BE2C (cell line): ENCODE measurements at places on chromosomes 13 and 19.

GRCh38 chr19:38663156-38663651, 15.8 kb downstream of the ACTN4 start:
- DNase-seq, result no peak

DNA sequence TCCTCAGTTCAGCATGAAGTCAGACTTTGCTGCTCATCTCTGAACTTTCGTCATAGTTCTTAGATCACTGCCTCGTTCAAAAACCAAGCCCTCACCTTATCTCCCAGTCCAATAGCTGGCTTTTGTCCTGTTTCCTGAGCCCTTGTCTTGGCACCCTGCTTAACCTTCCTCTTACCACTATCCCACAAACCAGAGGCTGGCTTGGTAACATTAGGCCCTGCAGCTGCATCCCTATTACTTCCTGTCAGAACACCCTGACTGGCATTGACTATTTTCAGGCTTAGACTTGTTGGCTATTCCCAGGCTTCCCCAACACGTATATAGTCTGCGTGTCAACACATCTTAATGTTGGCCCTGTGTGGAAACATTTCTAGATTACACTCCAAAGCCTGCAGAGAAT, 172.4 kb downstream of the VWA8 start:
- no peak for DNase-seq

DNA sequence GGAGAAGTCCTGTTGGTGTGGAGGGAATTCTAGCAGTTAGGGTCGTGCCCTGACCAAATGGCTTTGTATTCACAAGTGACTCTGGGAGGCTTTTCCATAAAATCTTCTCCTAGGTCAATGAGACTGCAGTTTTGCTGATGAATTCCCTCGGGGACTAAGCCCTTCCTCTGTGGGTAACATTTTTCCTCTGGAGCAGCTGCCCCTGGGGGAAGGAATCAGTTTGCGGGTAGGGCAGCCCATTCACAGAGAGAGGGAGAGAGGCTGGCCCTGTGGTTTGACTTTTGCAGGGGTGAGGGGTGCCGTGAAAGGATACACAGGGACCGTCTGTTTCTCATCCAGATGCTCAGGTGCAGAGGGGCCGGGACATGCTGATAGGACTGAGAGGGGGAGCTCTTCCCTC, 67.3 kb downstream of the ERICH6B start:
- no peak for DNase-seq

DNA sequence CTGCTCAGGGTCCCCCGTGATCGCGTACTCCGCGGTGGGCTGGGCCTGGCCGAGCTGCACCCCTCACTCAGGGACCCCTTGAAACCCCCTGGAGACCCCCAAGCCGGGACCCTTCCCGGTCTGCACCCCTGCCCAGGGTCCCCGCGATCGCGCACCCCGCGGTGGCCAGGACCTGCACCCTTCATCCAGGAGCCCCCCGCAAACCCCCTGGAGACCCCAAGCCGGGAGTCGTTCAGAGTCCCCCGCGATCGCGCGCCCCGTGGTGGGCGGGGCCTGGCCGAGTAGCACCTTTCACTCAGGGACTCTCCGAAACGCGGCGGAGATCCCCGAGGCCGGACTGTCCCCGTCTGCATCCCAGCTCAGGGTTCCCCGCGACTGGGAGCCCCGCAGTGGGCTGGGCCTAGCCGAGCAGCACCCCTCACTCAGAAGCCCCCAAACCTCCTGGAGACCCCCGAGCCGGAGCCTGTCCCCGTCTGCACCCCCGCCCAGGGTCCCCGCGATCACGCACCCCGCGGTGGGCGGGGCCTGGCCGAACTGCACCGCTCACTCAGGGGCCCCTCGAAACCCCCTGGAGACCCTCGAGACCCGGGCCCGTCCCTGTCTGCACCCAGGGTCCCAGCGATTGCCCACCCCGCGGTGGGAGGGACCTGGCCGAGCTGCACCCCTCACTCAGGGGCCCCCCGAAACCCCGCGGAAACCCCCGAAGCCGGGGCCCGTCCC, 748 bp downstream of the LMNB2 start:
- DNase-seq, result peak; percentile 44

GRCh38 chr19:325173-325936, 19.2 kb downstream of the MIER2 start:
- DNase-seq, result no peak

- DNase-seq, result no peak
Observed at GRCh38 chr13:113443991-113444390, 9.3 kb downstream of the ADPRHL1 start.

DNA sequence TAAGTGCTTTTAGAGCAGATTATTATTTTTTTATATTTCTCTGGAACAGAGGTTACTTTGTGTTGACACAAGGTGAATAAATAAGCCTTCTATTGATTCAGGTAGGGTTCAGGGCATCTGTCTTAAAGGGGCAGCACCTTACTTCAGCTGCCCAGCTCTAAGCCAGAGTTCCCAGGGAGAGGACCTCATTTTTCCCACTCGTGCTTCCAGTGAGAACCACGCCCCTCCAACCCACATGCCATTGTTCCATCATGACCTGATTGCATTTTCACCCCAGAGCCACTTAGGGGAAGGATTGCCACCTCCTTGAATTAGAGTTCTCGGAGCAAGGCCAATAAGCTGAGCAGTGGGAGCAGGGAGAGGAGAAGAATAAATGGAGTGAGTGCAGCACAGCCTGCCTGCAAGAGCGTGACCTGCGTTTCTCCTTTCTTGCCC, 104.3 kb upstream of the FRY start:
- no peak for DNase-seq

GRCh38 chr13:26050568-26051230, 1.1 kb downstream of the SHISA2 start:
- DNase-seq, result peak; percentile 18

GRCh38 chr13:43329702-43330101, 306.3 kb downstream of the DNAJC15 start:
- no peak for DNase-seq

- DNase-seq, result no peak
Observed at GRCh38 chr19:41195675-41196497, 2.9 kb downstream of the CYP2S1 start.

DNA sequence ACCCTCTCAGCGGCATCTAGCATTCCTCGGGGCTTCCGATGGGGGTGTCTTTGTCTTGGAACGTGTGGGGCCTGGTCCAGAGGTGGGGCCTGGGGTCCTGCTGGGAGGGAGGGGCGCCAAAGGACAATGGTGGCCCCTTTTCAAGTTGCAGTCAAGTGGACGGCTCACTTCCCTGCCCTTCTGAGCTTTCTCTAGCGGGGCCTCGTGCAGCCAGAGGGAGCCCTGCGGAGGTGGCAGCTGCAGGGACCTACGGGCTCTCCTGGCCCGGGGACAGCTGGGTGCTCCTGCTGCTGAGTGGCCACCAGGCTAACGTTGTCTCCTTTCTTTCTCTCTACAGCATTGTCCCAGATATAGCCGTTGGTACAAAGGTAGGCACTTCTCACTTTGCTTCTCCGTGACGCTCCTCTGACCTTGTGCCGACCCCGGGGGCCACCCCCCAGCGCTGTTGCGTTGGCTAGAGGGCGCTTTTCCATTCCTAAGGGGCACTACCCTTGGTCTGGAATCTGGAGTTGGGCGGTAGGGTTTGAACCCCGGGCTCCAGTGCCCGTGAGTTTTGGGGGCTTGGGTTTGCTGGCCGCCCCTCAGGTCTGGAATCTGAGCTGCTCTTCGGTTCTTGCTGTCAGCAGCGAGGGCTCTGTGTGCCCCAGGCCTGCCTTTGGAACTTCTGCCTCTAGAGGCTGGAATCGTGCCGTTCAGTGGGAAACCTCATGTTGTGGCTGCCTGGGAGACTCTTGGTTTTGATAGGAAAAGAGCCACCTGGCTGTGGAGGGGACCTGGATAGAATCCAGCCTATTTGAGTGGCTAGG, 2.0 kb downstream of the PTBP1 start:
- DNase-seq, result peak; percentile 65

- DNase-seq, result no peak
Observed at GRCh38 chr19:50328873-50329145, 368 bp downstream of the KCNC3 start.

GRCh38 chr13:113558461-113558860, 26.1 kb upstream of the TFDP1 start:
- no peak for DNase-seq

- no peak for DNase-seq
Observed at GRCh38 chr13:29165840-29166239, 345.7 kb downstream of the MTUS2 start.

DNA sequence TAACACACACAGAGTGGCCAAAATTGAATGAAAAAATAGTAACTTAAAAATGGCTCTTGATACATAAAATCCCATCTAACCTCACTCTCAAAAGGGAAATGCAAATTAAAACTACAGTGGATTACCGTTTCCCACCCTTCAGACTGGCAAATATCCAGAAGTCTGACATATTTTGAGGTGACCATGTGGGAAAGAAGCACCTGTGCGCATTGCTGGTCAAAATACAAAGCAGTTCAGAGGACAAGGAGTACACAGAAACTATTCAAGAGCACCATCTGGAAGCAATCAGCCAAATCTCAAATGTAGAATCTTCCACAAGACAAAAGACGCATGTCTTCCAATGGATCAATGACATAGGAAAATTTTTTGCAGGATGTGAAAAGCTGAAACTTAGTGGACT, 23.2 kb downstream of the NALCN start:
- no peak for DNase-seq

- DNase-seq, result no peak
Observed at GRCh38 chr13:58134012-58134411, 502.5 kb downstream of the PCDH17 start.

- DNase-seq, result no peak
Observed at GRCh38 chr13:22948421-22948820, 232.4 kb upstream of the SGCG start.

- DNase-seq, result peak; percentile 43
Observed at GRCh38 chr19:46081928-46082727, 41.3 kb upstream of the IGFL4 start.

DNA sequence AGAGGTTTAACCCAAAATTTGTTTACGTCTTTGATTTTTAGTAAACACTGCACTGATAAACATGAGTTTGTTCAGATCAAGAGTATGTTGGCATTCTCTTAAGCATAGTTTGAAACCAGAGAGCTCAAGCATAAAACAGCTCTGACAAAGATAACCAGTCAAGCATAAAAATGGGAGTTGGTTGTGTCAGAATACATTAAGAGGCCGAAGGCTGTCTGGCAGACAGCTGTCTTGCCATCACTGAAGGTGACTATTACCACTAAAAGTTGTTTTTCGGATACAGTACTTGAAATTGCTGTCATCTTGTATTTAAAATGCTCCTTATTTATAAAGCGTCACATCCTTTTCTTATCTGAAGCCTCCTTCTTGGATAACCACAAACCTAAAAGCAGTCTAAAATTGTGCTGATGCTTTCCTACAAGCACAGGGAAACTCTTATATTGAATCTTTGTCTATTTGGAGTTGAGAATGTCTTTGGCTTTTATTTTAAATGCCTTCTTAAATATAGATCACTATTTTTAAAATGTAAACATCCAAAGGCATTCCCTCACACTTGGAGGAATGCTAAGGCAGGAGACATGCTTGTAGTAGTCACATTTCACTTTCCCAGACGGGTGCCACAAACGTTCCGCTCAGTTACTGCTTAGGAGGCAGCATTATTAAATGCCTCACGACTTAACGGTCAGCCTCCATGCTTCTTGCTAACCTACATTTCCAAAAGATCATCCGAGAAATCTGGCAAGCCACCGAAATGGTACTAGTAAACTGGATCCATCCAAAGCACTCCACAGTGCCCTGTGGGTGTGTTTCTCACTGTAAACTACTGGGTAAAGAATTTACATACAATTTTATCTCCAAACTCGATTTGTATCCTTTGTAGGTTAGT, 1.5 kb downstream of the SMAD9 start:
- DNase-seq, result no peak

DNA sequence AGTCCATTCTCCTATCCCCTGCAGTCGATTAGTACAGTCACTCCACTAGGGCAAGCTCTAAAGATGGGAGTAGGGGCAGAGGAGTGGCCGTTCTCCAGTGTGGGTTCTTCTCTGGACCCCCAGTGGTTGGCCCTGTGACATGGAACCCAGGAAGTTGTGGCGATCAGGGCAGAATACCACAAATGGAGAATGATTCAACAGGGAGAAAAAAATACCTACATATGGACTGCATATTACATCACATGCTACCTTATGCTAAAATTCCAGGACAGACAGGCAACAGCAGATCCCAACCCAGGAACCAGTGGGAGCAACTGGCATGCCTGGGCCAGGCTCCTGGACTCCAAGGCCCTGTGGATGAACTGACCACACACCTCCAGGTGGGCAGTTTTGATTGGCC, 20.4 kb downstream of the POU2F2 start:
- DNase-seq, result no peak

DNA sequence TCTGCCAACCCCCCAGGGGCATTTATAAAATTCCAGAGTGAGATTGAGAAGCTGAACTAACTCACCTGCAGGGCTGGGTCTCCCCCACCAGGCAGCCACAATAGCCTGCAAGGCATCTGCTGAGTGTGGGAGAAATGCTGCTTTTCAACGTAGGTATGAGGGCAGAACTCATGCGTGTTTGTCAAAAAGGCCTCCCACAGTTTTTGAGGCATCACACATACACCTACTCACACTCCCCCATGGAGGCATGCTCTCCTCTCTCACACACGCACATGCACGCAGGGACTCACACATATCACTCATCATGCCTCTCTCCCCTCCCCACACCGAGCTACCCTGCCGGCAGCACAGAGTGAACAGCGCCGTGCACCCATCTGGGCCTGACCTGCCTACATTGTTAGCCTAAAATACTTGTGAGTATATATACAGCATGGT, 390.5 kb downstream of the FGF9 start:
- no peak for DNase-seq

DNA sequence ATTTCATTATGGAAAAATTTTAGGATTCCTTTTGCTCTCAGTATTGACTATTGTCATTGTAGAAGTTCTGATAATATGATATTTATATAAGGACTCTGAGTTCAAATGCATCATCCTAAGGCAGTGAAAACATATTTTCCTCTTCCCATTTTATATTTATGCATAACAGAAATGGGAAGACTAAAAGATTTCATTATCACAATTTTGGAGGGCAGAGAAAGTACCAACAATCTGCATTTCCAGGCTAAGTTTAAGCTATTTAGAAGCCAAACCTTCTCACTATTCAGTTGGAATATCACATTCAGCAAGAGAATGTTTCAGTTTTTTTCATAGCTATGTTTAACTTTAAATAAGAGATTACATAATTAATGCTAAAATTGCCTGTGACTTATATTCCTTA, 558.5 kb upstream of the GPC6 start:
- no peak for DNase-seq

GRCh38 chr13:98492335-98493041, 84.4 kb downstream of the STK24 start:
- no peak for DNase-seq

GRCh38 chr19:49224879-49225278, 67.3 kb downstream of the TRPM4 start:
- peak; percentile 83 for DNase-seq

DNA sequence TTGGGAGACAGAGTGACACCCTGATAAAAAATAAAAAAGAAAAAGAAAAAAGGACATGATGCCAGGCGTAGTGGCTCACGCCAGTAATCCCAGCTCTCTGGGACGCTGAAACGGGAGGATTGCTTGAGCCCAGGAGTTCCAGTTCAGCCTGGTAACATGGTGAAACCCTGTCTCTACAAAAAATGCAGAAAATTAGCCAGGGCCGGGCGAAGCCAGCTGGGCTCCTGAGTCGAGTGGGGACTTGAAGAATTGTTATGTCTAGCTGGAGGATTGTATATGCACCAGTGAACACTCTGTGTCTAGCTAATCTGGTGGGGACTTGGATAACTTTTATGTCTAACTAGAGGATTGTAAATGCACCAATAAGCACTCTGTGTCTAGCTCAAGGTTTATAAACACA, 32.3 kb downstream of the TMPRSS9 start:
- DNase-seq, result no peak

- no peak for DNase-seq
Observed at GRCh38 chr19:46718157-46718933, 1.4 kb upstream of the PRKD2 start.

- DNase-seq, result no peak
Observed at GRCh38 chr19:49651029-49651819, 9.2 kb downstream of the SCAF1 start.
